ENCODE measurements at places on chromosomes 5 and 9. TPM values are rescaled to one million over a fixed set of nuclear protein-coding genes. Genes with fewer than 3 reads are reported as not detected.
A peak's percentile ranks its signal among the peaks of the same experiment; 100 is the strongest.

The PTGER4 gene
- 19.4 TPM for total RNA-seq

The TMEM171 gene
- total RNA-seq: not detected

The SOX30 gene
- not detected for total RNA-seq

The ASPN gene
- total RNA-seq: 2.9 TPM

The MARCOL gene
- total RNA-seq: not detected

The KLHL3 gene
- total RNA-seq: 7.4 TPM

The FOXI1 gene
- total RNA-seq: not detected

The MROH2B gene
- total RNA-seq: not detected

The TIMD4 gene
- not detected for total RNA-seq

The RANBP17 gene
- total RNA-seq: 5.4 TPM

GRCh38 chr5:86546582-86546981, 71.2 kb upstream of the COX7C start:
- no peak overlapping the region for H3K4me3 ChIP-seq
- no peaks in the 10 kb centered on the region for H3K4me1 ChIP-seq
- no peaks in the 10 kb centered on the region for H3K36me3 ChIP-seq
- H3K27ac ChIP-seq: no peak overlapping the region
- DNase-seq: no peak
- H3K27me3 ChIP-seq: no peaks in the 10 kb centered on the region

DNA sequence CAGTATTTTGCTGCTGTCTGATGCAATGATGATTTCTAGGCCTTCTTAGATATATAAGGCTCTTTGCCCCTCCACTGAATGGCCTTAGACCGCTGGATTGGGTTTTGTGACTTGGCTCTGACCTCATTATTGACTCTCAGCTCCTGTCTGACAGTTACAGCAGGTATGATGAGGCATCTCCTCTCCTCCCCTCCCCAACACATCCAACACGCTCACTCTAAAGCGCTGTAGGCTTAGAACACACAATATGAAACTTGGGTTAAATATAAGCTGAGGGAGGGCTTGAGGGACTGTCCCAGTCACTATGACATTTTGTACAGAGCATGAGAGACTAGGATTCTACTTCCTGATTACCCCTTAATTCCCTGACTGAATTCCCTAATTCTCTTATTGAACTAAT, 18.8 kb upstream of the CER1 start:
- no peaks in the 10 kb centered on the region for H3K36me3 ChIP-seq
- H3K4me3 ChIP-seq: no peak overlapping the region
- DNase-seq: no peak
- no peak overlapping the region for H3K27ac ChIP-seq

DNA sequence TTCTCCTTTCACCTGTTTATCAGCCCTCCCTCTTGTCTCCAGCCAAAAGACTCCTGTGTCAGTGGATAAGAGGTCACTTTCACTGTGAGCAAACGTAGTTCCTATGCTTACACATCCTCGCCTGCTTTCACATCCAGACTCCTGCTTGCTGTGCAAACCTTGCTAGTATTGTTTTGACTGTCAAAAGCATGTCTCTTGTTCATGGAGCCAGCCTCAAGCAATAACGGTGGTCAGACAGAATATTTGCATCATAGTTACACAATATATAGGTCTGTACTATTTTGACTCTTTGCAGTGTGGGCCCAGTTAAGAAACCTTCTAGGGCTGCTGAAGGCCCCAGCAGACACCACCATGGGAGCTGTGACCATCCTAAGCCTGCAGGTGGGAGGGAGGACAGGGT, 420.0 kb downstream of the SEMA5A start:
- H3K36me3 ChIP-seq: no peaks in the 10 kb centered on the region
- no peaks in the 10 kb centered on the region for H3K27me3 ChIP-seq
- H3K4me1 ChIP-seq: peaks cover 9% of the 10 kb centered on the region
- H3K4me3 ChIP-seq: no peak overlapping the region
- DNase-seq: no peak

DNA sequence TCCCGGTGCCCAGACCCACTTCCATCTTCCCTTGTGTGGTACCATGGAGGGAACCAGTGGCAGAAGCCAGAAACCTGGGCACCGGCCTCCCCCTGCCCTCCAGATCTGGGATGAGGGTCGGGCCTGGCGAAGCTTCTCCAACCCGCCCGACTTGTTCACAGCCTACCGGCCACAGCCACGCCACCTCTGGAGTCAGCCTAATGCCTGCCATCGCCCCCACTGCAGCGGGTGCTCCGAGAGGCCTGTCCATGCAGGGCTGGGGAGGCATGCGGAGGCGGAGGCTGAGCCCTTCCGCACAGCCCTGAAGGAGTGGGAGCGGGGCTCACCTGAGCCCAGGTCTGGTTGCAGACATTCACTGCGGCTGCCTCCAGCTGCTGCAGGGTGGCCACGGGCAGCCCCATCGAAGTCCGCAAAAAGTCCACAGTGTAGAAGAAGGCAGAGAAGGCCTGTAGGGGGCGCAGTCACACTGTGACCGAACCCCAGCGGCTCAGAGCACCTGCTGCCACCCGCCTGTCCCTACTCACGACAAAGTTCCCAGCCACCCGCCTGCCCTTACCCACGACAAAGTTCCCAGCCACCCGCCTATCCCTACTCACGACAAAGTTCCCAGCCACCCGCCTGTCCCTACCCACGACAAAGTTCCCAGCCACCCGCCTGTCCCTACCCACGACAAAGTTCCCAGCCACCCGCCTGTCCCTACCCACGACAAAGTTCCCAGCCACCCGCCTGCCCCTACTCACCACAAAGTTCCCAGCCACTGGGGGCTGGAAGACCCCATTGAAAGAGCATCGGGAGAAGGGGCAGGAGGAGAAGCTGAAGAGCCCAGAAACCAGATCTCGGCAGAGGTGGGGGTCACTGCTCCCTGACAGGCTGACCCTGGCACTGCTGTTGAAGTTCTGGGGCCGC, 3.8 kb upstream of the NPDC1 start:
- DNase-seq: no peak
- H3K27me3 ChIP-seq: no peaks in the 10 kb centered on the region
- no peak overlapping the region for H3K4me3 ChIP-seq
- H3K27ac ChIP-seq: no peak overlapping the region

GRCh38 chr5:181211208-181211607, 6.2 kb upstream of the TRIM7 start:
- no peak overlapping the region for H3K4me3 ChIP-seq
- no peak for DNase-seq
- no peaks in the 10 kb centered on the region for H3K36me3 ChIP-seq
- no peaks in the 10 kb centered on the region for H3K27me3 ChIP-seq
- H3K4me1 ChIP-seq: peaks cover 7% of the 10 kb centered on the region

- no peak for DNase-seq
- H3K4me1 ChIP-seq: peaks cover 51% of the 10 kb centered on the region
- peak overlapping the region; percentile 36 for H3K4me3 ChIP-seq
- no peaks in the 10 kb centered on the region for H3K36me3 ChIP-seq
- peak overlapping the region; percentile 99 for H3K27ac ChIP-seq
Observed at GRCh38 chr5:51391175-51391574, 7.9 kb downstream of the ISL1 start.

GRCh38 chr5:140862441-140863295, 6.1 kb upstream of the PCDHA11 start:
- no peak for DNase-seq
- H3K4me1 ChIP-seq: no peaks in the 10 kb centered on the region
- no peak overlapping the region for H3K27ac ChIP-seq
- no peaks in the 10 kb centered on the region for H3K36me3 ChIP-seq

DNA sequence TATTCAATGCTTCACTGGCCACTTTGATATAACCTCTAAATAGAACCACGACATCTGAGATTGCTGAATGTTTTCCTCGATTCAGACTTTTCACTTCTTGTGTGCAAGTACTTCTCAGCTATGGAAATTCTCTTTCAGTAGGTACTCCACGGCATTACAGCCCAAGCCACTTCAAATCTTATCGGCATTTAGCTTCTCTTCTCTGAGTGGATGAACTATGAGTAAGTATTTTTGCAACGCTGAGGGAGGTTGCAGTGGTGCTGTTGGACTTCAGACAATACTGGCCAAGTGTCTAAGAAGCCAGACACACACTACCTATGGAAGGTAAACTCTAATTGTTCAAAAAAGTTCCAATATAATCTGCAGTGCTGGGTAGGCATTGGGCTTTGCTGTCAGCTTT, 60.1 kb downstream of the FBN2 start:
- no peak overlapping the region for H3K27ac ChIP-seq
- DNase-seq: no peak
- no peaks in the 10 kb centered on the region for H3K4me1 ChIP-seq

DNA sequence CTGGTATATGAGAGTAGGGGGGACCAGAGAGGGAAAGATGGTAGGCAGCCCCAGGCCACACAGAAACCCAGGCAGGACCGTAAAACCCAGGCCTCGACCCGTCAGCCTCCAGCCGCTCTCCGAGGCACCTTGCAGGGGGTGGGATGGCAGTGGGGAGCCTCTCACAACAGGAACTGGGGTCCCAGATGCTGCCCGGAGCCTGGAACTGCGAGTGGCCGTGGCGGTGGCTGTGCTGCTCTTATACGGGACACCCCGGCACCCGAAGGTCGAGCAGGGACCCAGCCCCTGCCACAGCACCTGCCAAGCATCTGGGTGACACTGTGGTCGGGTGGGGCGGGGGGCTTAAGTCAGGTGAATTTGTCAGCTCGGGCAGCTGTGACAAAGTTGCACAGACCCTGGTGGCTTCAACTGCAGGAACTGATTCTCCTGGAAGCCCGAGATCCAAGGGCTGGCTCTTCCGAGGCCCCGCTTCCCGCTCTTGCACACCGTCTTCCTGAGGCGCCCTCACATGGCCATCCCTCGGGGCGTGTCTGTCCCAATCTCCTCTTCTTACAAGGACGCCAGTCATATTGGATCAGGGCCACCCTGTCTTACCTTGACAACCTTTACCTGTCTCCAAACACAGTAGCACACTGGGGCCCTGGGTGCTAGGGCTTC, 47.6 kb upstream of the EGFL7 start:
- peaks cover 40% of the 10 kb centered on the region for H3K4me1 ChIP-seq
- no peak for DNase-seq
- no peaks in the 10 kb centered on the region for H3K27me3 ChIP-seq

DNA sequence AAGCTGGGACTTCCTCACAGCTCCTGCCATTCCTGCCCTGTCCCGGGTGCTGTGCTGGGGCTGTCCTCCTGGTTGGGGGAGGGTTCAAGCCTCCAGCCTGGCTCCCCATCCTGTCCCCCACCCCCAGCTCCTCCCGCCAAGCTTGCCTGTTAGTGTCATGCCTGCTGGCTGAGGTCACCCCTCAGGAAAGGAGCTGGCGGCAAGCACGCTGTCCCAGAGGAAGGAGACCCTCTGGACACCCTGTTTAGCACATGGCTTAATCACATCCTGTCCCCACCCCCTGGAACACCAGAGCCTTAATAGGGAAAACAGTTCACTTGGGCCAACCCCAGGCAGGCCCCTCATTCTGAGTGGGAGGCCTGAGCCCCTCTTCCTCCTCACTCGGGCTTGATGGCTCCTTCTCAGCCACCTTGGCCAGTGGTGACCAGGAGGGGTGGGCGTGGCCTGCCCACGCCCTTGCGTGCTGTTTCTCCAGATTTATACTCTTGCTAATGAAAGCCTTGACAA, 9.2 kb upstream of the PHYHD1 start:
- peak overlapping the region; percentile 96 for H3K27ac ChIP-seq
- H3K36me3 ChIP-seq: peaks cover 29% of the 10 kb centered on the region
- H3K27me3 ChIP-seq: no peaks in the 10 kb centered on the region
- H3K4me3 ChIP-seq: peak overlapping the region; percentile 2

GRCh38 chr9:125436613-125437443, 175.2 kb downstream of the GAPVD1 start:
- no peak for DNase-seq
- H3K27me3 ChIP-seq: no peaks in the 10 kb centered on the region
- H3K4me3 ChIP-seq: no peak overlapping the region

- DNase-seq: no peak
- no peaks in the 10 kb centered on the region for H3K36me3 ChIP-seq
- no peak overlapping the region for H3K27ac ChIP-seq
- no peaks in the 10 kb centered on the region for H3K27me3 ChIP-seq
- no peaks in the 10 kb centered on the region for H3K4me1 ChIP-seq
Observed at GRCh38 chr9:13823026-13823425, 490.9 kb downstream of the NFIB start.

GRCh38 chr9:79592726-79593493, 21.1 kb downstream of the TLE4 start:
- H3K27me3 ChIP-seq: no peaks in the 10 kb centered on the region
- no peak overlapping the region for H3K27ac ChIP-seq
- peaks cover 12% of the 10 kb centered on the region for H3K4me1 ChIP-seq
- H3K36me3 ChIP-seq: no peaks in the 10 kb centered on the region
- no peak overlapping the region for H3K4me3 ChIP-seq
- DNase-seq: no peak

GRCh38 chr5:80711938-80712337, 57.2 kb upstream of the DHFR start:
- no peak for DNase-seq
- no peak overlapping the region for H3K27ac ChIP-seq
- peaks cover 8% of the 10 kb centered on the region for H3K4me1 ChIP-seq
- no peaks in the 10 kb centered on the region for H3K36me3 ChIP-seq
